ENCODE measurements at places on chromosomes 6 and 20. TPM values are rescaled to one million over a fixed set of nuclear protein-coding genes. Genes with fewer than 3 reads are reported as not detected.

The CPXM1 gene
- total RNA-seq = 0.25 TPM

The LGSN gene
- total RNA-seq = 0.17 TPM

The TTK gene
- total RNA-seq = 25.7 TPM

The TFEB gene
- 17.6 TPM for total RNA-seq

The EYS gene
- total RNA-seq = not detected

The KHDC1L gene
- not detected for total RNA-seq

The CPNE5 gene
- 1.3 TPM for total RNA-seq

The BHLHE23 gene
- total RNA-seq = not detected

The TUBB2B gene
- total RNA-seq = not detected

The MAS1 gene
- total RNA-seq = not detected

The RAB44 gene
- not detected for total RNA-seq

The GABRR1 gene
- not detected for total RNA-seq

The HM13 gene
- 112 TPM for total RNA-seq

The ZNF335 gene
- total RNA-seq = 43.3 TPM

The HLA-F gene
- 534 TPM for total RNA-seq

The TAAR6 gene
- not detected for total RNA-seq

The OR2H2 gene
- total RNA-seq = not detected

Measured in activated naive CD8-positive, alpha-beta T cell treated with anti-CD3 and anti-CD28 coated beads, Interleukin-2, amount 10 ng/mL, durations not matched to agents 7 days and 5 days (primary cell).